NCI-H524 treated with DMSO at 0.1 percent for 48 hours (cell line): ENCODE measurements at places on chromosomes 6 and 20.

GRCh38 chr6:73521351-73521985 lies 636 bp upstream of the EEF1A1 start:
- peak; percentile 89 for DNase-seq

GRCh38 chr6:129432738-129433137 lies 277.2 kb downstream of the ARHGAP18 start:
- no peak for DNase-seq

DNA sequence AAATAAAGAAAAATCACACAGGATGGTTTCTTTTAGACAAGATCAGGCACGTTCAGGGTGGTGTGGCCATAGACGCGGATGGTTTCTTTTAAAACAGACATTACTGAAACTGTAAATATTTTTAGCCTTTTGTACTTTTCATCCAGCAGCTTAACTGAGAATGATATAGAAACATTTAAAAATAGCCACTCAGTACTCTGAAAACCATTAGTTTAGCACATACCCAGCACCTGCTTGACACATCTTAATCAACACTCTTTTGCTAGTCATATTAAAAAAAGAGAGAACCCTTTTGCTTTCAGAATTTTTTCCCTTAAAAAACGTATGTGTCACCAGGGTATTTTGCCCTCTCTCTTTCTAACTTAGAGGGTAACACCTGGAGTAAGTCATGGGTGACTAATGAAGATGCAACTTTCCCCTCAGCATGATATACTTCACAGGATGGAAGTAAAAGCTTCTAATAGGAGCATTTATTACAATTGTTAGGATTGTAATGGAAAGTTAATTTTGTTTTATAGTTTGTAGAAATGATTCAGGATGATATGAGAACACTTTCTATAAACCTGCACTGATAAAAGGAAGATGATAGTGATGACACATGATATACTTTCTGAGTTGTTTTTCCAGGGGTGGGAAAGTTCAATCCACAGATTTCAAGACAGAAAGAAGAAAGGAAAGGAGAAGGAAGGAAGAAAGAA lies 45.2 kb downstream of the BACH2 start:
- no peak for DNase-seq

GRCh38 chr6:9507136-9507895 lies 907.6 kb downstream of the TFAP2A start:
- DNase-seq = no peak

DNA sequence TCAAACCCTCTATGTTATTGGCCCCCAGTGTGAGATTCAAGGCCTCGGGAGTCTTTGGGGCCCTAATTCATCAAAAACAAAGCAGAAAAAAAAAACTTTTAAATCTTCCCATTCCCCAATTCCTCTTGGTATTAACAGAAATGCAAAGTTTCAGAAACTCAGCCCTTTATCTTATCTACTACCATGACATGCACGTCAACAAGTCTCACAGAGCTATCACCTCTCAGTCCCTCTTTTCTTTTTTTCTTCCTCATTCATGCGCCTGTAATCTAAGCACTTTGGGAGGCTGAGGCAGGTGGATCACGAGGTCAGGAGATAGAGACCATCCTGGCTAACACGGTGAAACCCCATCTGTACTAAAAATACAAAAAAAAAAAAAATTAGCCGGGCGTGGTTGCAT lies 22.7 kb downstream of the SAMD3 start:
- no peak for DNase-seq

- no peak for DNase-seq
These were observed 57.4 kb downstream of the NPEPL1 start for GRCh38 chr20:58749979-58750378.

- DNase-seq = no peak
These were observed 108.1 kb downstream of the TMEM200A start for GRCh38 chr6:130473886-130474285.

GRCh38 chr20:16647875-16648597 lies 74.8 kb upstream of the KIF16B start:
- peak; percentile 42 for DNase-seq

DNA sequence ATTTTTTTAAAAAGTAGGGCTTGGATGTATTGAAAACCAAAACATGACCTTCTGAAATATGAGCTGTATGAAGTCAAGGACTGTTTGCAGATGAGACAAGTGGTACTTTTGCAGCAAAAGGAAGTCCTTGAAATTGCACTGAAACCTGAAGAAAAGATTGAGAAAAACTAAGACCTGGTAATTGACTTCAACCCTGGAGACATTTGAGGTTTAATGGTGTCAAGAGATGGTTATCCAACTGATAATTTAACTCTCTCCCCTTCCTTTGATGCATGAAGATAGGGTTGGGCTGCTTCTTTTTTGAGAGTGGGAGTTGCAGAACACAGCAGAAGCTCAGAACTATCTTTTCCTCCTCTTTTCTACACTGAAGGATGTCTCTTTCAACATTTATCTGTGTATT lies 180.9 kb upstream of the DTNBP1 start:
- DNase-seq = no peak

- no peak for DNase-seq
These were observed 75.9 kb downstream of the EDN3 start for GRCh38 chr20:59376109-59376841.

DNA sequence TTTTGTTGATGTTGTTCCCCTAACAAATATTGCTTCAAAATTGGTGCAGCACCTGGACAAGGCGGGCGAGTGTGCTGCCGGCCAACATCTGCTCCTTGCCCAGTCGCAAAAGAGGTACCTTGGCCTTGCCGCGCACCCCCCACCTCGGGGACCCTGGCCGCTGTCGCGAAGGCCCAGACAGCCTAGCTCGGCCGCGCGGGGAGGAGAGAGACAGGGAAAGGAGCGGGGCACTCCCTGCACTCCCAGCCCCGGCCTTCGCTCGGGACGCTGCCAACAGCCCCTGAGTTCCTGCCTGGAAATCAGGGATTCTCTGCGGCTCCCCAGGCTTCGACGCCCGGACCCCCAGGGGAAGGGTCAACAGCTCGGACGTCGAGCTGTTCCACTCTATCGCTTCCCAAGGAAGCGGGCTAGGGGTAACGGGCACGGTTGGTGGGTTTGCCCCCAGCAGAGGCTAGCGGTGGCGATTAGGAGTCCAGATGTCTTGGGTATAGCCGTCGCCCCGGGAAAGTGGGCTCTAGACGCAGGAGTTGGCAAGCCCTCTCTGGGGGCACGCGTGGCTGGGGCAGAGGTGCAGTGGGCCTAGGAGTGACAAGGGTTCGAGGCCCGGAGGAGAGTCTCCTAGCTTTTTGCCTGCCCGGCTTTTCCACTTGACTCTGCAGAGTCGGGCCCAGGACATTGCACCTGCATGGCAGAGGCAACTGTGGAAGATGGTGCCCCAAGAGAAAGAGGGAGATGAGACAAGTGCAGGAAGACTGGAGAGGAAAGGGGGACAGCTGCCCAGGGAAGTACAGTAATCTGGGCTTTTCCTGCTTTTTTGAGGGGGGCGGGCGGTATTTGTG lies 8.2 kb downstream of the POU3F2 start:
- DNase-seq = no peak

- DNase-seq = no peak
These were observed 517.8 kb downstream of the PKHD1 start for GRCh38 chr6:51569594-51569993.

DNA sequence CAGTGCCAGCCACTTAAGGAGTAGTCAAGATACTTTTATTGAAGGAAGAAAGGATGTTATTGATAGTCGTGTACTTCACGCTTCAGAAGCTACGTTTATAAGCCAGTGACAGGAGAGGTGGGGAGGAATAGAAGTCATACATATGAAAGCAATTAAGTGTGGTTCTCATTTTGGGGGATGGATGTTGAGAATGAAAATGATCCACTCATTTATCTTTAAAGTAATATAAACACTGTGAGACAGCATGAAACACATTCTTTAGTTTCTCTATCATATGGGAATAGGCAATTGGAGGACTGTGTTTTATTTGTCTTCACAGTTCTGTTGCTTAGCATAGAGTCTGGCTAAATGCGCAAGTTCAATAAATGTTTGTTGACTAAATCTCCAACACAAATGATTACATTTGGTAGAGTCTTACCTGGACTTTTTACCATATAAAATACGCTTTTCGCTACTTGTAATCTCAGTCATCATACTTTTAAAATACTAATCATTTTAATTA lies 35.2 kb downstream of the AK9 start:
- no peak for DNase-seq

- DNase-seq = no peak
These were observed 4.1 kb upstream of the TXLNB start for GRCh38 chr6:139295901-139296300.

- no peak for DNase-seq
These were observed 28.3 kb upstream of the FBXO30 start for GRCh38 chr6:145842693-145843546.

GRCh38 chr6:161407581-161407980 lies 133.7 kb upstream of the AGPAT4 start:
- DNase-seq = no peak

- no peak for DNase-seq
These were observed 72.0 kb downstream of the TIAM2 start for GRCh38 chr6:155066921-155067680.

- DNase-seq = no peak
These were observed 108.3 kb downstream of the PSMB1 start for GRCh38 chr6:170444811-170445211.

DNA sequence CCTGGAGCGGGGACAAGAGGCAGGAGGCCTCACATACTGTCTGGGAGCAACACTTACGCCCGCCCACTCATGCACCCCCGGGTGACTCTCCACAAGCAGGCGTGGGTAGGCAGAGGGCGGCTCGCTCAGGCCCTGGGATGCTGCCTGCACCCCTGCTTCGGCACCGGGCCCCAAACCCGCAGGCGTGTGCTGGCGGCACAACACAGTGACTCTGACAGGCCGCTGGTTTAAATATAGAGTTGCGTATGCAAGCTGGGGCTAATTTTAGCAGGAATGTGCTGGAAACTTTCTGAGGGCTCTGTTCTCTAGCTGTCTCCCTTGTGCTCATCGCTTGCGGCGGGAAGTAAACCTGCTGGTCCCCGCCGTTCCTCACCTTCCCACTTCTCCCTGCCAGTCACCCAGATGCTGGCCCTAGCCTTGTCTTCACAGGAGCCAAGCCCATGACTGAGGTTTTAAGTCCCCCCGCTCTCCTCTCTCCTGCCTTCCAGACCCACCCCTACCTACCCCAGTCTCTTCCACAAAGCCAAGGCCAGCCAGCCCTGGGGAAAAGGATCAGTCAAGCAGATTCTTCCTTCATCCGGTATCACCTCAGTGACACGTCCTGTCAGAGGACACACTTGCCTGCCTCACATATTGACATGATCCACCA lies 94.5 kb upstream of the FOXP4 start:
- DNase-seq = no peak

GRCh38 chr20:5402903-5403531 lies 86.3 kb upstream of the PROKR2 start:
- DNase-seq = no peak

GRCh38 chr6:156883497-156884252 lies 106.5 kb downstream of the ARID1B start:
- DNase-seq = no peak

GRCh38 chr20:3896302-3896701 lies 7.1 kb downstream of the PANK2 start:
- no peak for DNase-seq

DNA sequence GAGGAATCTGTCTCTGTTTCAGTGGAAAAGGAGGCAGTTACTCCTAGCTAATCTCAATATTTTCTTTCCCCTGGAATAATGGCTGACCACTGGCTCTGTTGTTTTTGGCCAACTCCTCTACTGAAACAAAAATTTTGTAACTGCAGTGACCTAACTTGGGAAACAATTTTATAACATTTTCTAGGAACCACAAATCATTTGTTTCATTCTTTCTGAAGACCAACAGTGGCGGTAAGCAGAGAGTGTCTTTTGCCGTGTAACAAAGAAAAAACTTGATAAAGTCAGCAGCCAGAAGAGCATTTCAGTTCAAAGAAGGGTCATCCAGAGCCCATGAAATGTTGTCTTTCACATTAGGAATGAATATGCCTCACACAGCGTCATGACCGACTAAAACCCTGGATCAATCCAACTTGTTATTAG lies 11.8 kb upstream of the BFSP1 start:
- DNase-seq = no peak

DNA sequence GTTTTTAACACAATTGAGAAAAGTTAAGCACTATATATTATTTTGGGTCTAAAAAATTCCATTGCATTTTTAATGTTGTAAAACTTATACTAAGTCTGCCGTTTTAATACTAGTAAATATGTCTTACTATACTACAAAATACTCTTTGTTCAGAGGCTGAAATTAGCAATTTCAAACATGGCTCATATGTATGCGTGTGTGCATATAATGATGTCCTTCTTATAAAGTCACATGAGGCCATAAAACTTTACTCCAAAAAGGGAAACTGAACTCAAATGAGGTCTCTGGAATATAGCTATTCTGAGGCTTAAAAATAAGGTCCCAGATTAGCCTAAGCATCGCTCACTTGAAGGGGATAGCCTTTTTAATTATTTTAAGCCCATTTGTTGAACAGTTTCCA lies 224.0 kb downstream of the MYLK4 start:
- DNase-seq = no peak

DNA sequence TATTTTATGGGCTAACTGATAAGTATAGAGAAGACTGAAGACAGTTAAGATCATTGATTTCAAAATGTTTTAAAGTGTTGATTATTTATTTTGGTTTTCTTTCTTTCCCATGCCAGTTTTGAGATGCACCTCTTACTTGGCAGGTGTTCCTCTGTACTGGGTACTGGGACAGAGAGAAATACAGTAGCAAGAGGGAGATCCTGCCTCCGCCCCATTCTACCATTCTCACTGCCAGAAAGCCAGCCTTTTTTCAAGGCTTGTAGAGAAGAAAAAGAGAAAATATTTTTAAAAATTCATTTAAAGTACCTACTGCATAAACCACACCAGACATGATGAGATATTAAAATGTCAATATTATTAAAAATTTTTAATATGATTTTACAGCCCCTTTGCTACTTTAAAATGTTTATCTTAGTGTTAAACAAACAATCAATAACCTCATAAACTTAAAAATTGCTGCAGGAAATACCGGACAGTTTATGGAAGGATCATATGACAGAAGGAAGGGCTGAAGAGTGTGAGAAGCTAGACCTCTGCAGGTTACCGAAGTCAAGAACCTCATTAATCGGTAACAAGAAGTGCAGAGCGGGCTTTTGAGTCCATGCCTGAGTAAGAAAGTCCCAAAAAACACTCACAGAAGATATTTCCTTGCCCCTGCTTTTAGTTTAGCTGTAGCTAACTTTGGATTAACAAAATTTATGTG lies 117.8 kb upstream of the ESR1 start:
- DNase-seq = no peak

DNA sequence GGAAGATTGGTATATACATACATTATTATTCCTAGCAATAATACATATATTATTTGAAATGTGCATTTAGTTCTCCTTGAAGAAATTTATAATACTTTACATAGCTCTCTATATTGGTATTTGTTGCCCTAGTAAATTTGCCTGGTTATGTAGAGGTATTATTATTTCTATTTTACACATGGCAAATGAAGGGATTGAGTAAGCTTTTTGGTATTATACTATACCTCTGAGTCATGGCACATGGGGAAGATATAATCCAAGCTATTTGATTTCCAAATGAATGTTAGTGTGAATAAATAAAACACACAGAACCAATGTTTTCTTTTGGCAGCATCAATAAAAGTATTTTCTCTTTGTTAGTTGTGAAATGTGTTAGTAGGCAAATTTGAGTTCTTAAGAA lies 409.6 kb upstream of the SLC35B3 start:
- no peak for DNase-seq
